Myocyte (in vitro differentiated cells): ENCODE measurements at places on chromosomes 2 and 18. TPM values are rescaled to one million over a fixed set of nuclear protein-coding genes. Genes with fewer than 3 reads are reported as not detected.

- no peak for DNase-seq
Observed at GRCh38 chr2:126893606-126894005, 5.1 kb upstream of the TEX51 start.

DNA sequence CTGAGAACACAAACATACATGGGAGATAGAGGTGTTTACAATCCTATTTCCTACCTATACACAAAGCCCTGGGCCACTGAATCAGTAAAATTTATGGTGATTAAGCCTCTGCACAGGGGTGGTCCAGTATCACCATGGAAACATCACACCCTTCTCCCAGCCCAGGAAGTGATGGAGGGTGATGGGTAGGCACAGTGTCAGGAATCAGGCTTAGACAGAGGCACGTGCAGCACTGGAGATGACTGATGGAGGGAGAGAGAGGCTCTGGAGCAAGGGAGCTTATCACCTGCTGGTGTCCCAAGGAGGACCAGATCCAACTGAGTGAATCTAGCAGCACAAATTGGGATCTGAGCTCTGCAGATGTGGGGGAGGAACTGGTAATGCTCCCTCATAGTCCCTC lies 117.2 kb downstream of the RPIA start:
- no peak for DNase-seq

Gene TEX44
- not detected in 2 replicates for total RNA-seq

DNA sequence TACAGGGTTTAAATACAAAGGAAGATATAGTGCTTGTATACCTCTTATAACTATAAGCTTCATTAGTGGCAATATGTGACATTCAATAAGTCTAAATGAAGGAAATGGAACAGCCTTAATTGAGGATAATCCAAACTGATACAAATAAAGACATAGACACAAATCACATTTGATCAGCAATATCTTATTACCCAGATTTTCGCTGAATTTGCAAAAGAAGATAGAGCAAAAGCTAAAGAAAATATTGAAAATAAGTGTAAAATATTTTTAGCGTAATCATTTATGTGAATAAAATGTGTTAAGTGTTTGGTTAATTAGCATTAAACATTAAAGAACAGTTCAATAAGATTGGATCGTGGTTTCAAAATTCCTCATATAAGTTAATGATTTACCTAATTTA lies 51.2 kb downstream of the CCDC148 start:
- DNase-seq = no peak

DNA sequence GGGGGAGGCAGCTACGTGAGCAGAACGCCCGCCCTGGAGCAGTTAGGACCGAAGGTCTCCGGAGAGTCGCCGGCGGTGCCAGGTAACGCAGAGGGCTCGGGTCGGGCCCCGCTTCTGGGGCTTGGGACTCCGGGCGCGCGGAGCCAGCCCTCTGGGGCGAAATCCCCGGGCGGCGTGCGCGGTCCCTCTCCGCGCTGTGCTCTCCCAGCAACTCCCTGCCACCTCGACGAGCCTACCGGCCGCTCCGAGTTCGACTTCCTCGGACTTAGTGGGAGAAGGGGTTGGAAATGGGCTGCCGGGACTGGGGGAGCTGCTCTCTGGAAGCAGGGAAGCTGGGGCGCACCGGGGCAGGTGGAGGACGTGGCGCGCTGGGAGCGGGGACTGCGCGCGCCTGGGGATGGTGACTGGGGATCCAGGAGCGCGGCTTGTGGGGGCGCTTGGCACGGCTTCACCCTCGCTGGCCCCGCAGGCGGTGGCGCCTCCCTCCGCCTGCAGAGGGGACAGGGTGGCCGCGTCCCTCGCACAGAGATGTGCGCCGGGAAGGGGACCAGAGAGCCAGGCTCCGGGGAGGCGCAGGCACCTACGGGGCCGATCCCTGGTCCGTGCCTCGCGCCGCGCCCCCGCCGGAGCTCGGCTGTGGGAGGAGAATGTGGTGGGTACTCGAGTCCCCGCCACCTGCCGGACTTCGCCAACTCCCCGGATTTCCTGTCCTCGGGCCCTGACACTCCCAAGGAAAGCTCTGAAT lies 688 bp downstream of the CDH20 start:
- DNase-seq = no peak

DNA sequence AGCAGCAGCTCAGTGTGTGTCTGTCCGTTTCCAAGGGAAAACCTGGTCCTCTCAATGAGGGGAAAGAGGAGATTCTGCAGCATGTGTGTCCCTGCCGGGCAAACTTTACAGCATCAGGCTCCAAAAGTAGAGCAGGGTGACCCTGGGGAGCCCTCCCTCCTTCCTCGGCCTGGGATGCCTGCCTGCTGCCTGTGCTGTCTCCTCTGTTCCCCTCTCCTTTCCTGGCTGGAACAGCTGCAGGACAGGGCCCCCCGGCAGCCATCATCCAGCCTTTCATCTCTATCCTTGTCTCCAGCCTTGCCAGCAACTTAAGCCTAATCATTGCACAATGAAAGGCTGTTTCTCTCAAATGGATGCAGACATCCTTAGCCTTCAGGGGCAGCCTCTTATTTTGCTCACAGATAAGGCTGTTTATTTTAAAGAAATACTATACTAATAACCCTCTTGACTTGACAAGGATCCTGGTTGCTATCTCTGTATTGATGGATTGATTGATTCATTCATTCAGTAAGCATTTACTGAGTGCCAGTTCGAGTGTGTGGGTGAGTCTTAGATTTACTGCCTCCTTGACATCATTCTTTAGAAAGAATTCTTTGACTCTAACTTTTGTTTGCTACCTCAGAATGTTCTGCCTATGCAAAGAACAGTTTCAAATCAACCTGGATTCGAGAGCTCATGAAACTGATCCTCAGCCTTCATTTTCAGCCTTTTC lies 40.6 kb upstream of the EDAR start:
- no peak for DNase-seq

GRCh38 chr2:76977846-76978727 lies 544.1 kb downstream of the LRRTM4 start:
- no peak for DNase-seq

Gene LAMA3
- total RNA-seq = 1.2 and 2.8 TPM in 2 replicates

- no peak for DNase-seq
Observed at GRCh38 chr2:240815761-240816583, 4.0 kb downstream of the KIF1A start.

DNA sequence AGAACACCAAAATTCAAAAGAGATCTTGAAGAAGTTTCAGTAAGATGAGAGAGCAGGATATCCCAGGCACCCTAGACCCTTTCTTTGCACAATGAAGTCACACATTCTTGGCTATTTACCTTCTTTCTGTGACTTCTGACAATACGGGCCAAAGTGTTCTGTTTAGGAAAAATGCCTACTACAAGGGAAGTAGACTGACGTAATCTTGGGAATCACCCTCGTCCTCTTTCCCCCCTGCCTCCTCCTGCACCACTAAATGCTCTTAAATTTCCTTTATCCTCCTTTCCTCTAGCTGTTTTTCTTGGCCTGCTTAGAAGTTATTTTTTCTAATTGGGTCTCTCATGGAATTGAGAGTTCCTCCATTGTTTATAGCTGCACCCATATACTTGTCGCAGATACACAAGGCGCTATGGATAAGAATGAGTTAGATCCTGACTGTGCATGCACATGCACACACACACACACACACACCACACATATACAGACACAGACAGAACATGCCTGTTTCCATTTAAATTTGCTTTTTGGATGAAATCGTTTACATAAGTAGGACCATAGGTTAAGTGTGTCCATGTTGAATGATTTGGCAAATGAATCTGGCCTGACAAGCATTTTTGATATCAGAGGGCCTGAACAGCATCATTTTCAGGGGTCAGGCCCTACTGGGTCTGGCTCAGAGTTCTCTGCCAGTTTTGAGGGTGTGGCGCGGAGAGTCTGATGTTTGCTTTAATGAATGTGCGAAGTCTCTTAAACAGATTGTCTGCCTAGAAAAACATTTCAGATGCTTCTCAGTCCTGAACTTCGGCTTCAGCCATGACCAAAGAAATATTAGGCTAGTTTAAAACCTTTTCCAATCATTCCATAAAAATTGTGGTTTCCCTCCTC lies 131.9 kb upstream of the NT5C1B start:
- DNase-seq = no peak

DNA sequence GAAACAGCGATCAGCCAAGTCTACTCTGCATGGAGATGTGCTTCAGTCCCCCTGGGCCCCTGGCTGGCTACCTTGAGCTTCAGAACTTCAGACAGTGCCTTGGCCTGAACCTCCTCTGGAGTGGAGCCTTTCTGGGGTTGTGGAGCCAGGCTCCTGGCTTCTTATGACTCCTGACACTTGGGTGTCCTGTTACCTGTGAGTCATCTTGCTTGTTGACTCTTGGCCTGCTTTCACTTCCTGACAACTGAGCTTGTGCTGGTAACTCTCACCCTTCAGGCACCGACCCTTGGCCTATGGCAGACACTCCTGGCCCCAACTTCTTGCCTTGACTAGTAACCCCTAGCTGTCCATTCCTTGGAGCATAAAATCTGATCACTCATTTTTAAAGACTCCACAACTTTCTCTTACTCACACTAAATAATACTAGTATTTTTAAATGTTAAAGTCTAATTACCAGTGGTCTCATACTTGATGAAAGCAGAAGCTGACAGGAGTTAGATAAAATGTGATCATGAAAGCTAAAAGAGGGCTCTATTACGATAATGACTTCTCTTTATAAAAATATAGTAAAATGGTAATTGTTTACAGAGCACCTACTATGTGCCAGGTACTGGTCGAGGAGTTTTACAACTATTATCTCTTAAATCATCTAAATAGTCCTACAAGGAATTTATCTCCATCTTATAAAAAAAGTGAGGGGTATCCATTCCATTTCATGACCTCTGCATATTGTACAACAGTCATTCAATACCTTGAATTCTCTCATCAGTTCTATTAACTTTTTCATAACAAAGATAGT lies 46.3 kb upstream of the VIT start:
- DNase-seq = peak; percentile 83
